Right ventricle myocardium inferior (tissue), 1 donor: ENCODE measurements at places on chromosomes 5 and 9. TPM values are rescaled to one million over a fixed set of nuclear protein-coding genes. Genes with fewer than 3 reads are reported as not detected.

Gene STPG3
- total RNA-seq: 1.4 TPM

Gene PCA3
- not detected for total RNA-seq

Gene SYK
- 4.2 TPM for total RNA-seq

Gene ANAPC2
- total RNA-seq: 35.0 TPM

Gene TRIM7
- 14.4 TPM for total RNA-seq

Gene GHR
- 14.7 TPM for total RNA-seq

Gene RUSC2
- 25.1 TPM for total RNA-seq

Gene DRD1
- total RNA-seq: not detected

Gene MORN5
- total RNA-seq: not detected
